ENCODE measurements at places on chromosomes 7 and 10. TPM values are rescaled to one million over a fixed set of nuclear protein-coding genes. Genes with fewer than 3 reads are reported as not detected.

OR2A7 gene
- polyA plus RNA-seq, result 19.6 TPM

CALCR gene
- polyA plus RNA-seq, result 0.78 TPM

TMEM270 gene
- polyA plus RNA-seq, result not detected

SH2D4B gene
- polyA plus RNA-seq, result 0.07 TPM

TMEM184A gene
- 9.7 TPM for polyA plus RNA-seq

MMP21 gene
- polyA plus RNA-seq, result 0.20 TPM

PLEKHA8 gene
- polyA plus RNA-seq, result 16.8 TPM

NHLRC2 gene
- polyA plus RNA-seq, result 14.4 TPM

PPP1R3A gene
- polyA plus RNA-seq, result not detected

SLC26A4 gene
- polyA plus RNA-seq, result 2.8 TPM

AOAH gene
- polyA plus RNA-seq, result 3.1 TPM

SLC16A12 gene
- 32.1 TPM for polyA plus RNA-seq

SOSTDC1 gene
- polyA plus RNA-seq, result 52.4 TPM

FAM221A gene
- 23.2 TPM for polyA plus RNA-seq

NUPR2 gene
- 3.1 TPM for polyA plus RNA-seq

PNLIP gene
- polyA plus RNA-seq, result not detected

LRRD1 gene
- polyA plus RNA-seq, result 0.31 TPM

ABCB1 gene
- 21.9 TPM for polyA plus RNA-seq

SCIN gene
- polyA plus RNA-seq, result 144 TPM

MMD2 gene
- 0.23 TPM for polyA plus RNA-seq

SMKR1 gene
- 3.2 TPM for polyA plus RNA-seq

ASB4 gene
- polyA plus RNA-seq, result 0.18 TPM

FRAT1 gene
- 4.3 TPM for polyA plus RNA-seq

CLEC2L gene
- polyA plus RNA-seq, result 1.3 TPM

NPY4R gene
- not detected for polyA plus RNA-seq

NACAD gene
- polyA plus RNA-seq, result 9.4 TPM

PVRIG gene
- 8.1 TPM for polyA plus RNA-seq

All from renal pelvis (tissue), 12 donors.